ENCODE measurements at places on chromosomes 7 and 10.

DNA sequence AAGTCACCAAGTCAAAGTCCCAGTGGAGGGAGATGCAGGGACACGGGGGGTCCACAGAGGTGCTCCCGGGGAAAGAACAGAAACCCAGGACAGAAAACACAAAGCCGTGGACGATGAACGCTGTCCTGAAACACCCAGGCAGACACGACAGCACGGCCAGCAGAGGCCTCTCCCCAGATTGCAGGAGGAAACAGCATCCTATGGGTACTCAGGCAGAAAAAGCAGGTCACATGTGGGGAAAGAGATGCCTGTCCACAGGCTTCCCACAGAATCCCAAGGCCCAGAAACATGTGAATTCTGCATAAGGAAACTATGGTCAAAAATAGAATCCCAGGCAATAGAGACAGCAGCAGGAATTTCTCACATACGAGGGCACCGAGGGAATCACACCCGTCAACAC, 53.6 kb upstream of the ADGRA1 start:
- DNase-seq, result no peak

DNA sequence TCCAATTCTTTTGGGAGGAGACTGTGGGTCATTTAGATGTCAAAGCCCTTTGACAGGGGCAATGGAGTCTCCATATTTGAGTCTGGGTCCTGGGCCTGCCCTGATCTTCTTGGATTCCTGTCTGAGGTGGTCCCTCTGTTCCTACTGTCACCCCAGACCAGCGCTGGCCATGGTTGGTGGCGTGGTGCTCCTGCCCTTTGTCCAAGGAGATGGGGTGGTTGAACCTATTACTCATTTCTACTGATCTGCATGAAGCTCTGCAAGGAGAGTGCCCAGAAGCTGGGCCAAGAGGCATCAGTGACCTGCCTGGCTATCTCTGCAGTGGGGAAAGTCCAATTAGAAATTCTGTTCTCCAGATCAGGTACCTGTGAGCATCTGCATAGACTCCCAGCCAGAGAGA, 355.6 kb upstream of the NUPR2 start:
- no peak for DNase-seq

GRCh38 chr7:106721816-106722785, 61.1 kb upstream of the CCDC71L start:
- no peak for DNase-seq

GRCh38 chr10:201328-201771, 66.1 kb downstream of the ZMYND11 start:
- no peak for DNase-seq

DNA sequence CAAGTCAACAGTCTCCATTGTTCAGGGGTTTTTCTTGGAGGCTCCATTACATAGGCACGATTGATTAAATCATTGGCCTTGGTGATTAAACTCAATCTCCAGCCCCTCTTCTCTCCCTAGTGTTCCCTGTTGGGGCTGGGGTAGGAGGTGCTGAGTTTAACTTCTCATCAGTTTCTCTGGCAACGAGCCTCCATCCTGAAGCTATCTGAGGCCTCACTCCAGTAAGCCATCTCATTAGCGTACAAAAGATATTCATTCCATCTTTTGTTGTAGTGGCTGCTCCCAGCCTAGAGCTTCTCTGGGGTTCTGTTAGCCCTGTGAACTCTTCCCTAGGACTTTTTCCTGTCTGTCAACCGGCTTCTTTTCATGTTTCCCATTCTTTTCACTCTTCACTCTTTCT, 11.6 kb downstream of the TYW1 start:
- DNase-seq, result no peak

GRCh38 chr10:68559841-68560185, 324 bp upstream of the TET1 start:
- DNase-seq, result no peak

- no peak for DNase-seq
Measured at GRCh38 chr10:33120275-33120674, 162.2 kb upstream of the ITGB1 start.

- DNase-seq, result no peak
Measured at GRCh38 chr10:100766693-100767421, 21.5 kb downstream of the PAX2 start.

DNA sequence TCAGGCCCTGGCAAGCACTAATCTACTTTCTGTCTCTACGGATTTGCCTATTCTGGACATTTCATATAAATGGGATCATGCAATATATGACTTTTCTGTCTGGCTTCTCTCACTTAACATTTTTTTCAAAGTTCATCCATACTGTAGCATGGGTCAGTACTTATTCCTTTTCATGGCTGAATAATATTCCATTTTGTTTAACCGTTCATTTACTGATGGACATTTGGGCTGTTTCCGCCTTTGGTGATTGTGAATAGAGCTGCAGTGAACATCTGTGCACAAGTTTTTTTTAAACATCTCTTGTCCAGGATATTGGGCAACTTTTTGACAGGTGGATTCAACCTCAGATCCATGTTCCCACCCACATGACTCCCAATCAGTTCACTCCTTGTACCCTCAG, 31.0 kb downstream of the AIFM2 start:
- DNase-seq, result no peak

GRCh38 chr10:86900955-86901354, 56.5 kb downstream of the MMRN2 start:
- peak; percentile 20 for DNase-seq

- no peak for DNase-seq
Measured at GRCh38 chr10:75552171-75552570, 120.7 kb downstream of the LRMDA start.
